ENCODE measurements at places on chromosomes 2 and 18.

DNA sequence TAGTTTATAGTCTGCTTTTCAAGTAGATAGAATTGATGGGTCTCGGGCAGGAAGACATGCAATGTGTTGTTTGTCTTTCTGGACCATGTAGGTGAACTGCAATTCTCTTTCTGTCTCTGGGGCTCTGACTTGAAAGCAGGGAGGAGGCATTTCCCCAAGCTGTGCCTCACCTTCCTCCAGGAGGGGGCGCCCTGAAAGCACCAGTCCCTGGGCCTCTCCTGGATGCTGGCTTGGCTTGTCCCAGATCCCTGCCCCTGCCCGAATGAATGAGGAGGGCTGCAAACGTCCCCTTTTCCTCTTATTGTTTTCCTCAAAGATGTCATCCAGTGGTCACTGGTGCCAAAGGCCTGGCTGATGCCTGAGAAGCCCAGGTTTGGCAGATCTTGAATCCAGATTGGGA, 270.6 kb downstream of the CELF4 start:
- peak; percentile 27 for DNase-seq

GRCh38 chr2:11145350-11145749, 9.9 kb upstream of the SLC66A3 start:
- no peak for DNase-seq

- no peak for DNase-seq
Observed at GRCh38 chr2:37917281-37918228, 7.5 kb upstream of the RMDN2 start.

- DNase-seq, result no peak
Observed at GRCh38 chr2:96734880-96735583, 4.8 kb downstream of the LMAN2L start.

DNA sequence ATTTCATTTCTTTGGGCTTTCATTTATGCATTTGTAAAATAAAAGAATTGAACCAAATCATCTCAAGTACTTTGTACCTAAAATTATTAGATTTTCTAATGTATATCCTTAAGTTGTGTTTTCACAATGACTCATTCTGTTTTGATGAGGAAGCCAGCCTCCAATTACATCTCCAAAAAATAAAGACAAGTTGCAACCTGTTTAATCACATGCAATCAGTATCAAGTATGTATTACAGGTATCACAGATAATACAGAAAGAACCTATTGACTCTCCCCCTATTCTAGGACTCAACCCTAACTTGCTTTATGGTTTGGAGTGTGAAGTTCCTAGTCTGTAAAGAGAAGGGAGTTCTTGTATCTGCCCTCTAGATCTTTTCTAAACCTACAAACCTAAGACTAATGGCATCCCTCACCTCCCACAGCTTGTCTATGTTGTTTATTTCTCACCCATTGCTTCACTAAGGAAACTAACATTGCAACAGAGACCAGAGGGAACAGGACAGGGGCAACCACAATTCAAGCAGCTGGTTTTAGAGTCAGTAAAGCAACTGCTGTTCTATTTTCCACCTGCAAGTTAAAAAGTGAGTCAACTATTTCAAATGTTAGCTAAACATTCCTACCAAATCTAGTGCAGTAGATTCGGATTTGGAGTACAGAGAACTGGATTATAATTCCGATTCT, 141.1 kb upstream of the ETAA1 start:
- no peak for DNase-seq

DNA sequence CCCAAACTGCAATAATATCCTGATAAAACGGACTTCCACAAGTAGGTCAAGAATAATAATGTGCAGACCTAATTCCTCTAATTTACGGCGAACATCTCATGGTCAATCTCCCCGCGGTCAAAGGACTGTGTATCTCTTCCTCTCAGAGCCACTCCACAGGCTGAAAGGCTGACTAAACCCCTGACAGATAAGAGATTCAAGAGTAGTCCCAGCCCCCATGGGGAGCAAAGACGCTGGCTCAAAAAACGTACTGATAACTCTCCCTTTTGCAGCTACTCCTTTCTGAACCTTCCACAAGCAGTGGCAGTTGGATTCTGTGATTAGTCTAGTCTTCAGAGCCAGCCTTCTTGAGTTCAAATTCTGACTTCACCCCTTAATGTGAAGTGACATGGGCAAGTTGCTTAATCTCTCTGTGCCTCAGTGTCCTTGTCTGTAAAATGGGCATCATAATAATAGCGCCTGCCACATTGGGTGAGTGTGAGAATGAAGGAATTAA, 19.7 kb upstream of the IL18R1 start:
- no peak for DNase-seq

GRCh38 chr2:125386074-125386473, 1269.9 kb upstream of the GYPC start:
- no peak for DNase-seq

GRCh38 chr2:218369330-218369729, 12.7 kb downstream of the CATIP start:
- no peak for DNase-seq

DNA sequence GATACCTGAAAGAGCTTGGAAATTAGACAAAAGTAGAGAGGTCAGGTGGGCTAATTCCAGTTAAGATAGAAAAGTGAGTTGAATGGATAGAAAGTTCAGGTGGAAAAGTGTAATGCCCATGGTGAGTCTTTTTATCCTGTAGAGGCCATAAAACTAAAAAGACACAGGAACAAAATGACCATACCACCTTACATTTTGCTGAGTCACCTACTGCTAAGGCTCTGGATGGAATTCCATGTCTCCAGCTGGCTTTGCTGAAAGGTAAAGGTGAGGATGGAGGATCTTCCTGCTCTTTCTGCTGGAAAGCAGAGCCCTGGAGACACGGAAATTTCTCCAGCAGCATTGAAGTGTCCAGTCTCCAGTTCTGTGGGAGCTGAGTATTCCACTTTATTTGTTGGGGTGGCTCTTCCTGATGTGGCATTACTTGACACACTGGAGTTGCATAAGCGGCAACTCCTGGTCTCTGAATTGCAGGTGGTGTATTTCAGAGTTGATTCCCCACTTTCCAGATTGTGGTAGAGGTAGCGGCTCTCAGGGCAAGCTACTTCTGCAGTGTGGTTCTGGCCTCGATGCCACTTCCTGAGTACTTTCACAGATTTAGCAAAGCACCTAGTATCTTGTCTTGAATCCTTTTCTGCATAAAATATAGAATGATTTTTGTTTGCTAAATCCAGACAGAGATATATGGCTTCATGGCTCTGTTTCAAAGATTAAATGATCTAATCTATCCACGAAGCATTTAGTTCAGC, 10.7 kb downstream of the IL1RL2 start:
- DNase-seq, result no peak

DNA sequence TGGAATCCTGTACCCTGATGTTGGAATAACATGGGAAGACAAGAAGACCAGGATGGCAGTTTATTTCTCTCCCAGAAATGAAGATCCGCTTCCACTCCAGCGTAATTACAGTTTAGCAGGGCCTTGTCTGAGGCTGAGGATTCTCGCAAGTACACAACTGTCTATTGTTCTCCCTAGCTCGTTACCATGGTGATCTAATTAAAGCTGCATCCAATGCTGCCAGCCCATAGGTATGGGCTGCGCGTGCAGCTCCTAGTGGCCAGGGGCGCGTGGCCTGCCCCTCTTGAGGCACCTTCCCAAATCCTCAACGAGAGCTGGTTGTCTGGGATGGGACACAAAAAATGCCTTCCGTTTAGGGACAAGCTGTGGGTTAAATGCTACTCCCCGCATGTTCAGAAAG, 344.9 kb downstream of the CYRIA start:
- DNase-seq, result no peak

DNA sequence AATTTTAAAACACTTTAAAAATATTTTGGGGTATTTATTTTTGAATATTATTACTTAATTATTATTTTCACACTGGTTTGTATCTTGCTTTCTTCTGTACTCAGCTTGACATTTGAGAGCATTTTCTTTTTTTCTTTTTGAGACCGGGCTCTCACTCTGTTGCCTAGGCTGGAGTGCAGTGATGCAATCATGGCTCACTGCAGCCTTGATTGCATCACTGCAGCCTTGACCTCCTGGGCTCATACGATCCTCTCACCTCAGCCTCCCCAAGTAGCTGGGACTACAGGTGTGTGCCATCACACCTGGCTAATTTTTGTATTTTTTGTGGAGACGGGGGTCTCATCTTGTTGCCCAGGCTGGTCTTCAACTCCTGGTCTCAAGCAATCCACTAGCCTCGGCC, 79.9 kb upstream of the DLX2 start:
- DNase-seq, result no peak

GRCh38 chr2:64456293-64456692, 2.3 kb downstream of the LGALSL start:
- DNase-seq, result no peak

- DNase-seq, result no peak
Observed at GRCh38 chr2:162556996-162557395, 213.1 kb downstream of the GCA start.

- DNase-seq, result no peak
Observed at GRCh38 chr2:120700659-120701058, 35.0 kb upstream of the GLI2 start.

DNA sequence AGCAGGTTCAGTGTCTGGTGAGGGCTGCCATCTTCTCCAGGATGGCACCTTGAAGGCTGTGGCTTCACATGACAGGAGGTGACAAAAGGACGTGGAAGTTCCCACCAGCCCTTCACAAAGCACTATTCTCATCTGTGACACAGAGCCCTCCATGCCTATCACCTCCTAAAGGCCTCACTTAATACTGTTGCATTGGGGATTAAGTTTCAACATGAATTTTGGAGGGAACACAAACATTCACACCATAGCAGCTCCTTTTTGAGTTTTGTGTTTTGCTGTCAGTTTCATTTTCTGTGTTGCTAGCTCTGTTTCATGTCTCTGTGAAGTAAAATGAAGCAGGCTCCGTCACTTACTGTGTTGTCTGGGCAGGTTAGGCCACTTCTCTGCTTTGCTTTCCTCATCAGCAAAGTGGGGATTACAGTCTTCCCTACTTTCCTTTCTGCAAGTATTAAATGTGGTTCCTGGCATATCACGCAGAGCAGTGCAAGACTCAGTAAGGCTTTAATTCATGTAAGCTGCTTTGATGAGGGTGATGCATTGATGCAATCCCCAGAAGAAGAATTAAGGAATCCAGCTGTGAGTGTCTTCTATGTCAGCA, 31.6 kb downstream of the LIMS1 start:
- DNase-seq, result no peak

DNA sequence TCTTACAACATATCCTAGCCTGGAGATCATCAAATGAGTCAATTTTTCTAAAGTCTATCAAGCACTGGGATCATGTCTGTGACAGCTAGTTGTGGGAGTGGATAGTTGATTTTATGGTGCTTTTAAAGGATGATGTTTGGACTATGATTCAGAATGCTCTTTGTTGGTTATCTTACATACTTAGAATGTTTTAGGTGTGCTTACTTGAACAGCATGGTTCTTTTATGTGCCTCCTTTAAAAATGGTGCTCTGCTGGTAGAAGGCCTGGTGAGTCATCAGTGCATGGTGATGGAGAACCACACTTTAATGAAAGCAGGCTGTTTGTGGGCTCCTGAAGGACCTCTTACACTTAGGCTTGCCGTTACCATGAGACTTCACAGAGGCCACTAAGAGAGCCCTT, 682.7 kb upstream of the FANCL start:
- DNase-seq, result peak; percentile 16
